ENCODE measurements at places on chromosomes 7 and 10.

DNA sequence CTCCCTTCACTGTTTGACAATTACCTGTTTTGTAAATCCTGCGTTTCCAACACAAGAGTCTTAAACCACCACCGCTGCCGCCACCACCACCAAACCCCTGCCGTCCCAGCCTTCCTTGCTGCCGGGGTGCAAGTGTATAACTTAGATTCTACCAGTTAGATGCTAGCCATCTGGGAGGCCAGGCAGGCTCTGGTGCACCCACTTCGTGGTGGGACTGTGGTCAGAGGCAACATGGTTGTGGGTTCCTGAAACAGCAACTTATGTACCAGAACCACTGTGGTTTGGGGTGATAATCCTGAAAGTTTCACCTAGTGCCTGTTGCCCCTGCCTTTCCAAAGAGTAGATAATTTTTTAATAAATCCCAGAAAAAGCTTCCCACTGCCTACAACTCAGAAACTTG lies 510.5 kb downstream of the CCSER2 start:
- no peak for DNase-seq

DNA sequence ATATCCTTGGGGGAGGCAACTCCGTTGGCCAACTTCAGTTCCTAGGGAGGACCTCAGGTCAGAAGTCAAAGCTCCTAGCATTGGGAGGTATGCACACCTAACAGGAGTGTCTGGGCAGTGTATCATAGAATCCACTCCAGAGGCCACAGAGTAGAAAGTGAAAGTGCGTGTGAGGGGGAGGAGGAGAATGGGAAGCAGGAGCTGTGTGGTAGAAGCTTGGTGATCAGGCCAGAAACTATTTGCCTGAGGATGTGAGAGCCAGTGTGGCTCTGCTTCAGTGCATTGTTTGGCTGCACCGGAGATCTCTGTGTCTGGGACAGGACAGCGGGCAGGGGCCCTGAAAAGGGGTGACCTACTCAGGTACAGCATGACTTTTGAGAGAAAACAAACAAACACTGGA lies 557.4 kb upstream of the VSTM2A start:
- DNase-seq = no peak

DNA sequence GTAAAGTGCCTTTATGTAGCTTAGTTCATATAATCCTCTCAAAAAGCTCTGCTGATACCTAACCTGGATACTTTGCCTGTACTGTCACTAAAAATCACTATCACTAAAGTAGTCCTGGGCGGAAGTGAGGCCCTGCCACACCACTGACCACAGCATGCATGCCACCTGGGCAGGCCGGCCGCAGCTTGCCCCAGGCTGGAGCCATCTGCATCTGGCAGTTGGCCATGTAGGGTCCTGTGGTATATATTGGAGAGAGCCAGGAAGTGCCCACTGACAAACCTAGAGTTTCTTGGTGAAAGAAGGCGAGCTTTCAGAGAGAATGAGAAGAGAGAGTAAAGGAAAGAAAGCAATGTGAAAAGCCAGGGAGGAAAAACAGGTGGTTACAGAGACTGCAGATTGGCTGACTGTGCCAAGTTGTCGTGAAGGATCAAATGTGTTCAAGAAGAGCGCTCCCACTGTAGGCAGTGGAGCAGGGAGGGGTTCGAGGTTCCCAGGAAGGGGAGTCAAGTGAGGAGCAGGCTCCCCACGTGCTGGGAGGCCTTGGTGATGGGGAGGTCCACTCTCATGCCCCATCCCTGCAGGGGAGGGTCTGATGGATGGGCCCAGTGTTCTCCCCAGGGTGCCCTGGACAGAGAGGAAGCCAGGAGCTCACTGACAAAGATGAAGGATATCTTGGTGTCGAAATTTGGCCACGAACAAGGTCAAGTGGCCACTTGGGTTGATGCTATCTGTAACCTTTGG lies 13.6 kb downstream of the LOXL4 start:
- no peak for DNase-seq

DNA sequence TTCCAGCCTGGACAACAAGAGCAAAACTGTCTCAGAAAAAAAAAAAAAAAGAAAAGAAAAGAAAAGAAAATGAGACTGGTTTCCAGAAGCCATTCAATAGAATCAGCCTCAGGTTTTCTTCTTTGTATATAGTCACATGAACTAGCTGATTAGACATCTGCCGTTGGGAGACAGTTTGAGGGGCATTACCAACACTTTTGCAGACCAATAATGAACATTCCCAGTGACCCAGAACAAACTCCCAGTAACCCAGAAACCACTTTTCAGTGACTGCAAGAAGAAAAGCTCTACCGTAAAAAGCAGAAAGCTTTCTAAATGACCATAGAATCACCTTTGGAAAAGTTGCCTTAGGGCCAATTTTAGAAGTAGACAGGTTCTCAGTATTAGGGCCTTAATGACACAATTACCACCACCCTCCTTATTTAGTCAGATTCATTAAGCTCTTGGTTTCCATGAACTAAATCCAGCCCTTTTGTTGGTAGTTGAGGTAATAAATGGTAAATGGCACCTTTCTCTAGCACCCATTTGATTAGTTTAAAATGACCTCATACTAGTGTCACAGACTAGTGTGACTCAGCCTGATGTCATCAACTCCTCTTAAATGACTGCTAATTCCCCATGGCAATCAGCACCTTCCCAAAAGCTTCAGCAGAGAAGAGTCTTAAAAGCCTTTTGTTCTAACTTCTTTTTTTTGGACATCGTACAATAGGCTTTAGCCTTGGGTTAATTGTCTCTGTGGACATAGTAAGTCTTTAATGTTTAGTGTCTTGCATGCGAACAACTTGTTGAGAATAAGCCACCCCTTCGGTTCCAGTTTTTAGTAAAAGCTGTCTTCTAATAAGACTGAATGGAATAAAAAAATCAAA lies 33.6 kb upstream of the XRCC2 start:
- no peak for DNase-seq

- DNase-seq = no peak
Measured at GRCh38 chr10:98047009-98047741, 16.8 kb upstream of the CRTAC1 start.

- no peak for DNase-seq
Measured at GRCh38 chr10:111656066-111656465, 527.5 kb downstream of the GPAM start.

GRCh38 chr10:13779748-13780147 lies 193.0 kb downstream of the PRPF18 start:
- DNase-seq = no peak

GRCh38 chr7:103630318-103630717 lies 184.3 kb upstream of the SLC26A5 start:
- DNase-seq = no peak

DNA sequence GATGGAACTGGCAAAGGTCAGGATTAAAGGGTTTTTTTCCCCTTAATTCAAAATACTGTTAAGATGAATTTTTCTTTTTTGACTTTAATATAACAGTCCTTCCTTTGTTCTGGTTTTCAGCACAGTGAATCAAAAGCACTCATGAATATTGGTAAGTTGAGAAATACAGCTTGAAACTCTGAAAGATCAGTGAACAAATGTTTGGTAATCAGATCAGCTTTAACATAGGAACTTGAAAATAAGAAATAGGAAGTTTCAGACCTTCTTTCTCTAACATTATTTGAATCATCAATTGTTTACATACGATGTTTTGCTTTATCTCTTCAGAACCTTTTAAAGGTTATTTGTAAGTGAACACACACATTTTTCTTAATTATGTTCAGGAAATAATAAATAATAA lies 90.5 kb downstream of the SGMS1 start:
- DNase-seq = no peak

GRCh38 chr10:43234471-43235041 lies 32.3 kb downstream of the RASGEF1A start:
- no peak for DNase-seq

- no peak for DNase-seq
Measured at GRCh38 chr7:151168787-151169162, 1.3 kb upstream of the GBX1 start.

DNA sequence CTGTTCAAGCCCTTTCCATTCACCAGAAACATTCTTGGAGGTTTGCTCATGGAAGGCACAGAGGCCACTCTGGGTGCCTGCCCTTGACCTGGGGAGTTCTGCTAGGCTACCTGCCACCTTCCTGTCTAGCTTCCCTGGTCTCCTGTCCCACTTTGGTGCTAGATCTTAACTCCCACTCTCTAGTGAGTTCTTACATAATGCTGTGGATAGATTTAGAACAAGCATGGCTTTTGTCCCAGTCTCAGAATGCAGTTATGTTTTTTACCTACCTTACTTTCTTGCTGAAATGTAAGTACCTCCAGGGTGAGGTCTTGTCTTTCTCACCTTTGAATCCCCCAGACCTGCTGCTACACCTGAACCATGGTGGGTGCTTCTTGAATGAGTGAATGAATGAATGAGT lies 1252.3 kb downstream of the TYW1 start:
- DNase-seq = no peak

GRCh38 chr7:151565541-151565940 lies 45.8 kb upstream of the RHEB start:
- DNase-seq = no peak

GRCh38 chr7:156816943-156817572 lies 75.9 kb downstream of the LMBR1 start:
- DNase-seq = no peak

- no peak for DNase-seq
Measured at GRCh38 chr10:129446183-129446581, 20.9 kb upstream of the MGMT start.

DNA sequence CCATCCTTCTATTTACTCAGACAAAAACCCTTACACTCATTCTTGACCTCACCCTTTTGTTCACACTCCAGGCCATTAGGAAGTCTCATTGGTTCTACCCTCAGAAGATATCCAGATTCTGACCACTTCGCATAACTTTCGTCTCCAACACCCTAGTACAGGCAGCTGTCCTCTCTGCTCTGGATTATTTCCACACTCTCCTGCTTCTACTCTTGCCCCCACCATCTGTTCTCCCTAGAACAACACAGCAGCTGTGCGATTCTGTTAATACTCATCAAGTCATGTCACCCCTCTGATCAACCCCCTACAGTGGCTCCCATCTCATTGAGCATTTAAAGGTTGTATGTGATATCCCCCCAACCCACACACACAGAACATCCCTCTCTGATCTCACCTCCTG lies 15.5 kb upstream of the TRIL start:
- no peak for DNase-seq

Data from stimulated activated CD8-positive, alpha-beta memory T cell treated with anti-CD3 and anti-CD28 coated beads, Interleukin-2, amount 100 ng/mL, for 1 hour (primary cell).